ENCODE measurements at places on chromosomes 4 and X. TPM values are rescaled to one million over a fixed set of nuclear protein-coding genes. Genes with fewer than 3 reads are reported as not detected.

The GAGE12J gene
- total RNA-seq = 1.1 TPM

The ZCCHC18 gene
- 0.62 TPM for total RNA-seq

The VEGFC gene
- total RNA-seq = 15.7 TPM

DNA sequence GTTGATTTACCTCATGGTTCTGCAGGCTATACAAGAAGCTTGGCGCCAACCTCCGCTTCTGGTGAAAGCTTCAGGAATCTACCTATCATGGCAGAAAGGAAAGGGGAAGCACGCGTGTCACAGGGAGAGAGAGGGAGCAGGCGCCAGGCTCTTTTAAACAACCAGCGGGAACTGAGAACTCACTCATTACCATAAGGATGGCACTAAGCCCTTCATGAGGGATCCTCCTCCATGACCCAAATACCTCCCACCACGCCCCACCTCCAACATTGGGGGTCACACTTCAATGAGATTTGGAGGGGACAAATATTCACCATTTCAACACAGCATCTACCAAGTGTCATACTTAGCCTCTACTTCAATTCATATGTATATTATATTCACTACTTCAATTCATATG is 18.8 kb upstream of the TBC1D8B start:
- no peaks in the 10 kb centered on the region for H3K4me1 ChIP-seq
- no peaks in the 10 kb centered on the region for H3K36me3 ChIP-seq
- H3K27ac ChIP-seq = no peak overlapping the region

DNA sequence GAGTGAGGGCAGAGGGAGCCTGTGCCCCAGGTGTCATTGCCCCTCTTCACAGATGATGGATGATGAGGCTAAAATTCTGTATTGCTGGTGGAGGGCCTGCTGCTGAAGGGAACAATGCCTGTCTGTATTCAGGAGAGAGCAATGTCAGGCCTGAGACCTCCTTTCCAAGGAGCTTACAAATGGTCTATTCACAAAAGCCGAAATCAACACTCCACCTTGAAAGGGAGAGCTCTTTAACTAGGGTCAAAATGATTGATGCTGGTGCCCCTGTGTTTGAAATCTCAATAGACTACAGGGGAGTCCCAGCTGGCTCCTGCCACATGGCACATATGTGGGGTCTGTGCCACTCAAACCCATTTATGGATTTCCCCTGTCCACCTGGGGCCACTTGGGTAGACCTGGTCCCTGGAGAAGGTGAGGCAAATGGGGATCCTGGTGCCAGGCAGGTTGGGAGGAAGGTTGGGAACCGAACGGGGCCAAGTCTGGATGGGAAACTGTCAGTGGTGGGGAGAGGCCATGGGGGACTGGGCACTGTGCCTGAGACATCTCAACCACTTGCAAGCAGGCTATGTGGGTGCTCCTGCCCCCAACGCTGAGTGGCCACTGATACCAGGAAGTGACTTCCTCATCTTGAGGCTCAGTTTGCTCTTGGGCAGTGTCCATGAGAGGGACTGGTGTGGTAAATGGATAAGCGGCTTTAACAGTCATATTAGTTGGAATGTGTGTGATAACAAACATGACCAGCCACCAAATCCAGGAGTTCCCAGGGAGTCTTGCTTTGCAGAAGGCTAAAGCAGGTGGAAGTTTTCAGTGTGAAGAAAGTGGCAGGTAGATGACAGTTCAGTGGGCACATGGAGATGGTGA is 223.8 kb upstream of the PSAPL1 start:
- no peak for DNase-seq
- H3K27ac ChIP-seq = no peak overlapping the region
- no peaks in the 10 kb centered on the region for H3K4me1 ChIP-seq
- no peaks in the 10 kb centered on the region for H3K36me3 ChIP-seq
- H3K27me3 ChIP-seq = no peaks in the 10 kb centered on the region

DNA sequence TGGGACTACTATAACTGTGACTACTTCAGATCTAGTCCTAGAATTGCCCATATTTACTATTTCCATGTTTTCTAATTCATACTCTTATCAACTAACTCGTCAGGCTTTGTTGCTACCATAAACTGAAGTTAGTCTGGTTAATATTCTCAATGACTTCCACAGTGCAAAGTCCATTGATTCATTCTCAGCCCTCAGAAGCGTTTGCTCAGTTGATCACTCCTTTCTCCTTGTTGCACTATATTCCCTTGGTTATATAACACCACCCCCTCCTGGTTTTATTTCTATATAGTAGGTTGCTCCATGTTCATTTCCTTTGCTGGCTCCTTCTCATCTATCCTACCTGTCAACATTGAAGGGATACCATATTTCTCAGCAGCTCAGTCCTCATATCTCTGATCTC is 27.2 kb upstream of the SLC6A14 start:
- H3K27ac ChIP-seq = no peak overlapping the region
- H3K36me3 ChIP-seq = no peaks in the 10 kb centered on the region
- DNase-seq = no peak
- no peak overlapping the region for H3K4me3 ChIP-seq
- H3K27me3 ChIP-seq = no peaks in the 10 kb centered on the region
- no peaks in the 10 kb centered on the region for H3K4me1 ChIP-seq

DNA sequence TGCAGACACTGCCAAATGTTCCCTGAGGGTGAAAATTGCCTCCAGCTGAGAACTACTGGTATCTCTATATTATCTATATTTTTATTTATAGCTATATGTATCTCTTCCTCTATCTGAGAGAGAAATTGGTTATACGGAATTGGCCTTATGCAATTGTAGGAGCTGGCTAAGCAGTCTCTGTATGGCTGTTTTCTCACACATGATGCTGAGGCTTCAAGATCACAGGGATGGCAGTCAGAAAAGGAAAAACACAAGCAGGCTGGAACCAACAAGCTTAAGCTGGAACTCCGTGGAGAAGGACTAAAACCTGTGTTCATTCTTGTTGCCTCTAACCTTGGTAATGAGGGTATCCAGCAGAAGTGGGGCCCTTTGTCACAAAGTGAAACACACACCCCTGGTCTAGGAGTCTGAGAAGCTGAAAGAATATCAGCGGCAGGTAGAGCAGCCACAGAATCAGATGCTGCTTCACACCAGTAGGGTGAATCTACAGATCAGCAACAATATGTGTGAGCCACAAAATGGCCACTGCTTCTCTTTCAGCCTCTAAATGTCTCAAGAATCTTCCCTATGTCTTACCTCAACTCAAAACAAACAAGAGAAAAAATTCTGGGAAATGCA is 166.5 kb upstream of the PPP1R2C start:
- H3K27ac ChIP-seq = no peak overlapping the region
- H3K4me3 ChIP-seq = no peak overlapping the region
- no peaks in the 10 kb centered on the region for H3K27me3 ChIP-seq
- H3K36me3 ChIP-seq = no peaks in the 10 kb centered on the region
- H3K4me1 ChIP-seq = no peaks in the 10 kb centered on the region
- no peak for DNase-seq

DNA sequence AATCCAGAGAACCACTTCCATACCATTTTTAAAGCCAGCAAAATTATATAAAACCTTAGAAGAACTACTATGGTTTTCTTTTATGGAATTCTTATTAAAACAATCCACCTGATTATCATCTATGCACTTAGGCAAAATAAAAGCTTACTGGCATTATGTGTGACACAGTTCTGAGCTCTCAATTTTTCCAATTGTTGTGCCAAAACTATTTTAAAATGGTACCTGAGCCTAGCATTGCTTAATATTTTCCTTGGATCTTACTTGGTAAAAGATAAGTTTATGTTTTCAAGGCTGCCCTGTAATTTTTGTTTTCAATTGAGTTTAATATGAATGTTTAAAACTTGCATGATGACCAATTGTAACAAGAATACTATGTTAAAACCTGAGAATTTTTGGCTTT is 201.3 kb downstream of the MAD2L1 start:
- no peaks in the 10 kb centered on the region for H3K36me3 ChIP-seq
- no peaks in the 10 kb centered on the region for H3K4me1 ChIP-seq
- DNase-seq = no peak
- no peaks in the 10 kb centered on the region for H3K27me3 ChIP-seq
- no peak overlapping the region for H3K4me3 ChIP-seq
- peak overlapping the region; percentile 23 for H3K27ac ChIP-seq

- no peak overlapping the region for H3K4me3 ChIP-seq
- H3K36me3 ChIP-seq = no peaks in the 10 kb centered on the region
- no peak for DNase-seq
- H3K4me1 ChIP-seq = no peaks in the 10 kb centered on the region
- no peak overlapping the region for H3K27ac ChIP-seq
- H3K27me3 ChIP-seq = no peaks in the 10 kb centered on the region
Observed at GRCh38 chr4:108081256-108081655, 87.5 kb downstream of the LEF1 start.

- H3K4me1 ChIP-seq = no peaks in the 10 kb centered on the region
- DNase-seq = no peak
- no peak overlapping the region for H3K4me3 ChIP-seq
- no peak overlapping the region for H3K27ac ChIP-seq
- no peaks in the 10 kb centered on the region for H3K36me3 ChIP-seq
Observed at GRCh38 chr4:130249002-130249401, 1153.0 kb downstream of the C4orf33 start.
